ENCODE measurements at places on chromosomes 7 and 10.
A peak's percentile ranks its signal among the peaks of the same experiment; 100 is the strongest.

DNA sequence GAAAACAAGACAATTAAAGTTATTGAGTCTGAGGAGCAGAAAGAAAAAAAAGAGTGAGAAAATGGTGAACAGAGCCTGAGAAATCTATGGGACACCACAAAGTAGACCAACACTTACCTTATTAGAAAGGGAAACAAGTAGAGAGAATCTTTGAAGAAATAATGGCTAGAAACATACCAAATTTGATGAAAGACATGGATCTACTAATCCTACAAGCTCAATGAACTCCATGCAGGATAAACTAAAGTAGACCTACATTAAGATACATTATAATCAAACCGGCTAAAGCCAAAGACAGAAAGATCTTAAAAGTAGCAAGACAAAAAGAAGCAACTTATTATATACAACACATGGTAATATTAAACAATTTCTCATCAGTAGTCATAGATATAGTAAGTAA lies 782.3 kb upstream of the GHITM start:
- no peak for DNase-seq

GRCh38 chr7:69871213-69871885 lies 273.1 kb downstream of the AUTS2 start:
- DNase-seq = no peak

- no peak for DNase-seq
Observed at GRCh38 chr10:70761031-70761601, 24.1 kb downstream of the TBATA start.

GRCh38 chr10:105908701-105909100 lies 1255.8 kb downstream of the SORCS1 start:
- DNase-seq = no peak

DNA sequence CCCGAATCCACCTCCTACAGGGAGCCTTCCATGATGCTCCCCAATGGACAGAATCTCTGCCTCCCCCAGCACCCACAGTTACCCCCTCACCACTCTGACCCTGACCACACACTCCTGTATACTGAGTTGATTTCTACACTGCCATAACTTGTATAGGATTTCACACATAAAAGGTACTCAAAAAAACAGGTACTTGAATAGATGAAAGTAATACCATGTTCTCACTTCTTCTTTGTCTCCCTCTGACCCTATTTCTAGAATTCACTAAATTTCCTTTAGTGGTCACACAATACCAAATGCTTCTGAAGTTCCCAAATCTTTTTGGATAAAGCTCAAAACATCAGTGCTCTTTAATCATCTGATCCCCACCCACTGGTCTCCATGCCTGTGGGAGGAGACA lies 45.4 kb downstream of the HSPA12A start:
- no peak for DNase-seq

- DNase-seq = no peak
Observed at GRCh38 chr10:113732160-113732881, 19.2 kb upstream of the PLEKHS1 start.

GRCh38 chr10:119461923-119462322 lies 80.6 kb downstream of the RGS10 start:
- DNase-seq = no peak

GRCh38 chr10:107790271-107790670 lies 625.8 kb upstream of the SORCS1 start:
- no peak for DNase-seq

GRCh38 chr7:85095366-85095765 lies 91.5 kb downstream of the SEMA3D start:
- no peak for DNase-seq

- DNase-seq = no peak
Observed at GRCh38 chr10:120614680-120615079, 157.7 kb downstream of the PLPP4 start.

DNA sequence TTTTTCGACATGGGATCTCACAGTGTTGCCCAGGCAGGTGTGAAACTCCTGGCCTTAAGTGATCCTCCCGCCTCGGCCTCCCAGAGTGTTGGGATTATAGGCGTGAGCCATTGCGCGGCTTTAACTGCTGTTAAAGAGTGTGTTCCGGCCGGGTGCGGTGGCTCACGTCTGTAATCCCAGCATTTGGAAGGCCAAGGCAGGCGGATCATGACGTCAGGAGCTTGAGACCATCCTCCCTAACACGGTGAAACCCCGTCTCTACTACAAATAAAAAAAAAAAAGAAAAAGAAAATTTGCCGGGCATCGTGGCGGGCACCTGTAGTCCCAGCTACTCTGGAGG lies 1.1 kb downstream of the RABGEF1 start:
- DNase-seq = no peak

- no peak for DNase-seq
Observed at GRCh38 chr7:93719546-93719945, 145.0 kb upstream of the CALCR start.

GRCh38 chr7:41925946-41926345 lies 223.1 kb upstream of the INHBA start:
- DNase-seq = no peak

DNA sequence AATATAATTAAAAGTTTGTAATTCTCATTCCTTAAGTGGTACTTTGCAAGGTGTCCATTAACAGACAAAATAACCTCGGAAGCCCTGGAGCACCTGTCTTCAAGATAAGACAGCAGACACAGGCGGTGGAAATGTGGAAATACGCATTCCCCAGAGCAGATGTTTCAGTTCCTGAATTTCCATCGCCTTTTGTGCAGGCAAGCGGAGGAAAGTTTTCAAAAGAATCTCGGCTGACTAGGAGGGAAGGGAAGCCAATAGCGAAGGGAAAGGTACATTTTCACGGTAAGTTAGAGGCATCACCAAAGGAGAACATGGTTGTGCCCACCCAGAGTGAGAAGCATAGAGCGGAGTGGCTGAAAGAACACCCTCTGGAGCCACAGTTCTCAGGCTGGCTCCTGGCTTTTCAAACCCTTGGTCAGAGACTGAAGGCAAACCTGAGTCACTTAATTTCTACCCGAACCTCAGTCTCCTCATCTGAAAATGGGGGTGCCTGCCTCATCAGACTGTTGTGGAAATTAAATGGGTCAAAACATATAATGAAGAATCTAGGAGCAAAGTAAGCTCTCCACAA lies 13.6 kb downstream of the CPA1 start:
- no peak for DNase-seq

GRCh38 chr10:29946953-29947700 lies 112.3 kb downstream of the JCAD start:
- peak; percentile 81 for DNase-seq

DNA sequence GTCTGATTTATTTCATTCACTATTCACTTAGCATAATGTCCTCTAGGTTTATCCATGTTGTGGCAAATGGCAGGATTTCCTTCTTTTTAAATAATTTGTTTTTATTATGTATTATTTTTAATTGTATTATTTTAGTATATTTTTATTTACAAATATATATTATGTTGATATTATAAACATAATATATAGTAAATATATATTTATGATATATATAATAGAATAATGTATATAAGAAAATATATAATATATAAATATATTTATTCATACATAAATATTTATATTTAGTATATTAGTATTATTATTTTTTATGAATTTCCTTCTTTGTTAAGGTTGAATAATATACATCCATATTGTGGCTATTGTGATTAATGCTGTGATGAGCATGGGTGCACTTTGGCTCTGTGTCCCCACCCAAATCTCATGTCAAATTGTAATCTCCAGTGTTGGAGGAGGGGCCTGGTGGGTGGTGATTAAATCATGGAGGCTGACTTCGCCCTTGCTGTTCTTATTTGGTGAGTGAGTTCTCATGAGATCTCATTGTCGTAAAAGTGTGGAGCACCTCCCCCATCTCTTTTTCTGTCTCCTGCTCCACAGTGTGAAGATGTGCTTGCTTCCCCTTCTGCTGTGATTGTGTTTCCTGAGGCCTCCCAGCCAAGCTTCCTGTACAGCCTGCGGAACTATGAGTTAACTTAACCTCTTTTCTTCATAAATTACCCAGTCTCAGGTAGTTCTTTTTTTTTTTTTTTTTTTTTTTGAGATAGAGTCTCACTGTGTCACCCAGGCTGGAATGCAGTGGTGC lies 52.3 kb upstream of the CYP2C18 start:
- no peak for DNase-seq

DNA sequence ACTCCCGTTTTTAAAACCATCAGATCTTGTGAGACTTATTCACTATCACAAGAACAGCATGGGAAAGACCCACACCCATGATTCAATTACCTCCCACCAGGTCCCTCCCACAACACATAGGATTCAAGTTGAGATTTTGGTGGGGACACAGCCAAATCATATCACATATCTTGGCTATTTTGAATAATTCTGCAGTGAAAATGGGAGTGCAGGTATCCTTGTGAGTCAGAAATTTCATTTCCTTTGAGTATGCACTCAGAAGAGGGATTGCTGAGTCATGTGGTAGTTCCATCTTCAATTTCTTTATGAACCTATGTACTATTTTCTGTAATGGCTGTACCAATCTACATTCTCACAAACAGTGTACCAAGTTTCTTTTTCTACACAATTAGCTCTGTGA lies 125.8 kb downstream of the ANKRD7 start:
- DNase-seq = no peak

DNA sequence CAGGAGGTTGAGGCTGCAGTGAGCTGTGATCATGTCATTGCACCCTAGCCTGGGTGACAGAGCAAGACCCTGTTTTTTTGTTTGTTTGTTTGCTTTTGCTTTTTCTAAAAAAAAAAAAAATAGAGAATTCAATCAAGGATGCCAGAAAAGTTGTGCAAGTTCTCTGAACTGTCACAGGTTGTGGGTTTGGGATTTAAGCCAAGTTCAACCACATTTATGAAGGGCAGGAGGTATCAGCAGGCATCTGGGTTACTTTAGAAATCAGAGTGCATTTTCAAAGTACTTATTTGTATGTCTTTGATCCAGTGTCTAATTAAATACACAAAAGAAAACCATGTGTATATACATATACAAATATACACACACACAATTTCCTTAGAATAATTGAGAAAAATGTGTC lies 151.2 kb upstream of the MINDY3 start:
- no peak for DNase-seq

GRCh38 chr7:120272261-120272660 lies 714 bp upstream of the KCND2 start:
- DNase-seq = no peak

DNA sequence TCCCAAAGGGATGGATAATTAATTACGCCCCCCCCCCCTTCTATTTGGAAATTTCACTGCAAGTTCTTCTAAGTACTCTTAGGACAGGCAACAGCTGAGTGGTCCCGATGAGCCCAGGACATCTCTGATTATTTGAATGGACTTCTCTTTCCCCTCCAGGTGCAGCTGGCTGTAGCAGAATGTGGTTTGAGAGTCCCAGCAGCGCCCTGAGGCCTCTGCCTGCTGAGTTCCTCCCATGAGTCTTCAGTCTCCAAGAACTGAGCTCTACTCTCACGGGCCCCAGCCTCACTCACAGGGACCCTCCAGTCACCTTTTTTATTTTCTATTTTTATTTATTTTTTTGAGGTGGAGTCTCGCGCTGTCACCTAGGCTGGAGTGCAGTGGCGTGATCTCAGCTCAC lies 63.6 kb upstream of the SFMBT2 start:
- DNase-seq = no peak

DNA sequence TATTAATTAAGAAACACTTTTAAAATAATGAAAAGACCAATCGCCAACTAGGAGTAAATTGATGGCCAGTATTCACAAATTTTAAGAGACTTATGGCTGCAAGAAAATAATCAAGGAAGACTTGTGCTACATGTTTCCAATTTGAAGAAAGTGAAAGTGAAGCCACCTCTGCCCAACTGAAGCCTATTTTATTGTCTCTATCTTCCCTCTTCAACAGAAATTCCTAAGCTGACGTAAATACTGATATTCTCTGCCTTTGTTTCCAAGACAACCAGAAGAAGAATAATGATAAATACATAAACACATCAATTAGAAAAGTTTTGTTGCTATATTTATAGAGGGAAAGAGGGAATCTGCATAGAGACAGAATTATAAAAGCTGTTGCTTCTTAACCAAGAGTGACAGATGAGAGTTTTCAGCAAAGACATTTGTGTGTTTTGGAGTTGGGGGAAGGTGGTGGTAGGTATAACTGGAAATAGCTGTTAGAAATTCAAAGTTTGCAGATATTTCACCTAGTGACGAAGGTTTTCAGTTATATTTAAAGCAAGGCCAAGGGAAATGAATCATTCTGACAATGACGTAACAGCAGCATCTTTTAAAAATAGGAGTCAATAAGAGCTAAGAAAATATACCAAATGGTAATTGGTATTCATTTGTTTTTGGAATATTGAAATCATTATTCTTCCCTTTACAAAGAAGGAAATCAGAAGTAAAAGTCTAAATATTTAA lies 576.6 kb upstream of the SORCS1 start:
- DNase-seq = no peak

DNA sequence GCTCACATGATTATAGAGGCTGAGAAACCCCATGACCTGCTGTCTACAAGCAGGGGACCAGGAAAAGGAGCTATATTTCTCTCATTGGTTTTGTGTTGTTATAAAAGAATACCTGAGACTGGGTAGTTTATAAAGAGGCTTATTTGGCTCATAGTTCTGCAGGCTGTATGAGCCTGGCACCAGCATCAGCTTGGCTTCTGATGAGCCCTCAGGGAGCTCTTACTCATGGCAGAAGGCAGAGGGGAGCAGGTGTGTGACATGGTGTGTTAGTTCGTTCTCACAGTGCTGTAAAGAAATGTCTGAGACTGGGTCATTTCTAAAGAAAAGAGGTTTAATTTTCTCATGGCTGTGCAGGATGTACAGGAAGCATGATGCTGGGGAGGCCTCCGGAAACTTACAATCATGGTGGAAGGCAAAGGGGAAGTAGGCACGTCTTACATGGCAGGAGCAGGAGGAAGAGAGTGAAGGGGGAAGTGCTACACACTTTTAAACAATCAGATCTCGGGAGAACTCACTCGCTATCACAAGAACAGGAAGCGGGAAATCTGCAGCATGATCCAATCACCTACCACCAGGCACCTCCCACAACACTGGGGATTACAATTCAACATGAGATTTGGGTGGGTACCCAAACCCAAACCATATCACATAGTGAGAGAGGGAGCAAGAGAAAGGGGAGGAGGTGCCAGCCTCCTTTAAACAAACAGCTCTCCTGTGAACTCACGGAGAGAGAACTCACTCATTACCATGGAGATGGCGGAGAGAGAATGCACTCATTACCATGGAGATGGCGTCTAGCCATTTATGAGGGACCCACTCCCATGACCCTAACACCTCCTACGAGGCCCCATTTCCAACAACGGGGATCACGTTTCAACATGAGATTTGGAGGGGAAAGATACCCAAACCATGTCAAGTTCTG lies 133.4 kb downstream of the JCAD start:
- no peak for DNase-seq

DNA sequence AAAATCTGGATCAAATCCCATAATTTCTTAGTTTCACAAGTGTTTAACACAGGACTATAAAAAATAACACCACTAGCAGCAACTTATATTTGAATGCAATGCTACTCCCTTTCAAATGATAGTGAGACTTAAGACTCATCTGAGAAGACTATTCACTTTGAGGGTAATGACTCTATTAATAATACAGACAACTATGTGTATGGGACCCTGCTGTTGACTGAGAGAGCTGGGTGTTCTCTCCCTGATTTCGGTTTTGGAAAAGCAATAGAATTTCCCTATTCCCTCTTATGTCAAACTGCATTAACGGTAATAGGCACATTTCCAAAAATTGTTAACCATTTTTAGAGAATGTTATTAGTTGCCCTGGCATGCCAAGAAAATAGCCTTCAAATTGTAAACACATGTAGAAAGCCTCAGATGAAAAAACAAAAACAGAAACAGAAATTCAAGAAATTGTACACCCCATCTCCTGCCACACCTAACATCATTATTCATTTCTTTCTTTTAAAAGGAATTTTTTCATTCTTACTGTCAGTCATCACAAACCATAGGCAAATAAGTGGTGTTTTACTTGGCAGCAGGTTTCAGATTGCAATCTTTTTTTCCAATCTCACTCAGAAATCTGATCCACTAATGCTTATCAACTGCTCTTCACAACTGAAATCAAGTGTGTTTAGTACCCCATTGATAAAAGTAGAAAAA lies 153.7 kb downstream of the TFPI2 start:
- DNase-seq = no peak

All from RWPE2 (cell line).